ENCODE measurements at places on chromosomes 7 and 10.

DNA sequence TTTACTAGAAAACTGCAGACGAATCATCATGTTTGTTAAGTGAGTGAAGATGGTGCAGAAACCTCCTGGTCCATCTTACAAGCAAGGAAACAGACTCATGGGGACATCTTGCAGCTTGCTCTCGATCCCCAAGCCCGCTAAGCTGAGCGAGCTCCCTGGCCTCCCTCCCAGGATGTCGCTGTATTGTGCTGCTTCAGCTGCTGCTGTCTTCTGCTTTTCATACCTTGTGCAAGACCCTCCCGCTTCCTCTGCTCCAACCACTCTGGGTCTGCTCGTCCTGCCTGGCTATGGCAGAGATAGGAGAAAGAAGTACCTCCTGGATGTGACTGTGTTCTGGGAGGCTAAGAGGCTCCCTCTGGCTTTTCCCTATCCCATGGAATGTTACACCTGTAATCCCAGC, 285.2 kb upstream of the FZD8 start:
- no peak for DNase-seq

- no peak for DNase-seq
Measured at GRCh38 chr7:85974176-85974575, 669.5 kb upstream of the GRM3 start.

DNA sequence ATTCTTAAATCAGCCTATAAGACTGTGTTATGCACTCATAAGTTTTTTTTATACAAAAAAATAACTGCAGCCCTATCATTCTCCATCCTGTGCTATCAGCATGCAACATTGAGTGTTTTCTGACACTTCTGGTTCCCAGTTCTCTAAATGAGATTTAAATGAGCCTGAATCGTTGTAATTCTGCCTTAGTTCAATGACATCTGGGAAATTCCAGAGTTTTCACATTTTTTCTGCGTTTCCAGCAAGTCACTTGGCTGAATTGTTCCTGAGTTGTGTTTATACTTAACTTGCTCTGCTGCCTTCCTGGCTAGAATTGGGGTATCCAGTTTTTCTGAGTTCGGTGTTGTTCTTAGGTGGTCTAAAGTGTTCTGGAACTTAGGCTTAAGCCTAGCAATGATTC, 636.1 kb upstream of the FZD8 start:
- no peak for DNase-seq

GRCh38 chr7:10708447-10708846, 265.2 kb upstream of the PHF14 start:
- no peak for DNase-seq

GRCh38 chr10:7274293-7274692, 136.5 kb downstream of the SFMBT2 start:
- no peak for DNase-seq

GRCh38 chr10:11205030-11205772, 187.5 kb downstream of the CELF2 start:
- no peak for DNase-seq

DNA sequence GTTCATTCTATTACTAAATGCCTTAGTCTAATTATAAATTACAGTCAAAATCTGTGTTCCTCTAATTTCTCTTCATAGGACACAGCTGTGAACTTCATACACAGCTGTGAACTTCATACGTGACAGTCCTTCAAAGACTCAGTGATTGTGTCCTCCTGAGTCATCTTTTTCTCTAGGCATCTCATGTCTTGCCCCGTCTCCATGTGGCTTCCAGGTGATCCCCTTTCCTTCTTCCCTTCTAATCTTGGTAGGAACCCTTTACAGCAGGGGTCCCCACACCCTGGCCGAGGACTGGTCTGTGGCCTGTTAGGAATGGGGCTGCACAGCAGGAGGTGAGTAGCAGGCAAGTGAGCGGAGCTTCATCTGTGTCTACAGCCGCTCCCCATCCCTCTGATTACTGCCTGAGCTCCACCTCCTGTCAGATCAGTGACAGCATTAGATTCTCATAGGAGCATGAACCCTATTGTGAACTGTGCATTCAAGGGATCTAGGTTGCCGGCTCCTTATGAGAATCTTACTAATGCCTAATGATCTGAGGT, 14.0 kb upstream of the EIF5AL1 start:
- DNase-seq, result no peak

DNA sequence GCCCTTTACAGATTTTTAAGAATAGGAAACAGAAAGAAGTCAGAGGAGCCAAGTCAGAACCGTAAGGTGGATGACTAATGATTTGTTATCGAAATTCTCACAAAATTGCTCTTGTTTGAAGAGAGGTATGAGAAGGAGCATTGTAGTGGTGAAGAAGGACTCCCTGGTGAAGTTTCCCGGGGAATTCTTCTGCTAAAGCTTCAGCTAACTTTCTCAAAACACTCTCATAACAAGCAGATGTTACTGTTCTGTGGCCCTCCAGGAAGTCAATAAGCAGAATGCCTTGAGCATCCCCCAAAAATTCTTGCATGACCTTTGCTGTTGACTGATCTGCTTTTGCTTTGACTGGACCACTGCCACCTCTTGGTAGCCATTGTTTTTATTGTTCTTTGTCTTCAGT, 152.9 kb downstream of the HGF start:
- no peak for DNase-seq

DNA sequence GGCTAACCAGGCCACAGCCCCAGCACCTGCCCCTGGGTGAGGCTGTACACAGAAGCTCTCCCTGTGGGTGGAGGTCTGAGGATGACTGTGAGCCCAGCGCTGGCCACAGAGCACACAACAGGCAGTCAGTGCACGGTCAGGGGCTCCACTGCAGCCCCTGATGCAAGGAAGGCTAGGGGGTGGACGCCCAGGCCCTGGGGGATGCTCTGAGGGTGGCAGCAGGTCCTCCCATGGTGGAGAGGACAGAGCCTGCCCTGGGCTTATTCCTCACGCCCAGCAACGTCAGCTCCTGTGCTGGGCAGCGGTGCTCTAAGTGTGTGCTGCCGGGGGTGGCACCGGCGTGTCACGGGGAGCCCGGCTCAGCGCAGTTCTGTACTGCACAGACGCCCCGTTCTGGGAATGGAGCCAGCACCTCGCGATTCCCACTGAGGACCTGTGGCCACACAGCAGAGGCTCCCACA, 223.2 kb downstream of the MAD1L1 start:
- DNase-seq, result no peak

DNA sequence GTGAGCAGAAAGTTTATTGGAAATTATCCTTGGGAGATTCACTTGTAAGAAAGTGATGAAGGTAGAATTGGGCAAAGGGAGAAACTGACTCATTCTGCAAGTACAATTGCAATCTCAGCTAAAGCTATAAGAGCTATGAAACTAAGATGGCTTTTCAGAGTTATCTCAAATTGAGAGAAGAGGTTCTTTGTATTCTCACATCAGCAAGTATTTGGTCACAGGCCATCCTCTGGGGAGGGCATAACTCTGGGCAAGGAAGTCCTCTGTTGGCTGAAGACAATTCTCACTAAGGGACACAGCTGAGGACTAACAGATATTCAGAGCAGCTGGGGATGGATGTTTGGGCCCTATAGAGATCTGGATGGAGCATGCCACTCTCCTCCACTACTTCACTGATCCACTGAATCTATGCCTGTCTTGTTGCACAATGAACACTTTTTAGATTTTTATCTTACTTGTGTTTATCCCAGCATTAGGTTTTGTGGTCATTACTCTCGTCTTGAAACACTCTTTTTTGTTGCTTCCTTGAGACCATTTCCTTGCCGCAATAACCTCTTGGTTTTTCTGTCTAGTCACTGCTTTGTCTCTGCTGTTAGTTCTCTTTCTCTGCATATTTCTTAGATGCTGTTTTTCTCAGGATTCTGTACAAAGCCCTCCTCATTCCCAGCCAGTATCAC, 115.1 kb downstream of the GNAI1 start:
- no peak for DNase-seq

- DNase-seq, result no peak
Measured at GRCh38 chr10:69073736-69074364, 14.1 kb upstream of the SRGN start.

DNA sequence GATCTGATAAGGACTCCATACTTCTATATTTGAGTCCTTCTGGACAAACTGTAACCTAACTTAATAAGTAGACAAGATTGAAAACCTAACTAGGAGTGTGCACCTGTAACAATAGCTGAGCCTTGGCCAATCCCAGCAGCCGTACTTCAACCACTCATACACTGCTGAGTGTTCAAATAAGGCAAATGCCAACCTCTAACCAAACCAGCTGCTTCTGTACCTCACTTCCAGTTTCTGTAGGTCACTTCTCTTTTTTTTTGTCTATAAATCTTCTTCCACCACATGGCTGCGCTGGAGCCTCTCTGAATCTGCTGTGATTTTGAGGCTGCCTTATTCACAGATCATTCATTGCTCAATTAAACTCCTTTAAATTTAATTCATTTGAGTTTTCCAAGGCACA, 753.2 kb downstream of the DNAJB9 start:
- no peak for DNase-seq

DNA sequence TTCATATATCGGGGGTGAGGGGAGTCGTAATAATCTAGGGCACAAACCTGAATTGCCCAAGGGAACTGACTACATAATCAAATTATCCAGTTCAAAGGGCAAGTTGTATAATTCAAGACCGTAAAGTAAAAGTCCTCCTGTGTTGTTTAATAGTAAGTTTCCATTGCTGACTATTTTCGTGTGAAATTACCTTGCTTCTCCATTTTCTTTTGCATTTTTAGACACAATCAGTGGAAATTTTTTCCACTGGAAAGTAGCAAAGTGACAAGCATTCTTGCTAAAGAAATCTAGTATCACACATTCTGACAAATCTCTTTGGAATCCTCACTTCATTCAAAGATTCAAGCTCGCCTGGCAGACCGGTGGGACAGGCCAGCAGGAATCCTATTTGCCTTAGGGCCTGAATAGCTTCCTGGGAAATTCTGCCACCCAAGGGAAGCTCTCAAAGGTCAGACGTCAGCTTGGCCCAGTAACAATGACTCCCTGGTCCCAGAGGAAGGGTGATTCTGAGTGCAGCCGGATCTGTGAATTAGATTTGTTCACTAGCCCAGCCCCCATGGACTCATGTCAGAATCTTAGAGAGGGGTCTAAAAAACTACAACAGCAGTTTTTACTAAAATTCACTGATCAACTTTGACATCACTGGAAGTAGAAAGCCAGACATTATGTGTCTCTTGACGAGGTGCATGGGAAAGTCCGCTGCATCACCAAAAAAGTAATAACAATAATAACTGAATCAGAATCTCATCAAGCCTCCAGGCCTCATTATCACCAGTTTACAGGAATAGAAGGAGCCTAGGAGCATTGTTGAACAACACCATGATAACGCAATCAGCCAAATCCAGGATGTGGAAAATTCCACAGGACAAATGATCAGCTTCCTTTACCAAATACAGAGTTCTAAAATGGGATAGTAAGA, 161.0 kb downstream of the SKIDA1 start:
- no peak for DNase-seq

- no peak for DNase-seq
Measured at GRCh38 chr7:149245744-149246143, 6.3 kb downstream of the ZNF212 start.

DNA sequence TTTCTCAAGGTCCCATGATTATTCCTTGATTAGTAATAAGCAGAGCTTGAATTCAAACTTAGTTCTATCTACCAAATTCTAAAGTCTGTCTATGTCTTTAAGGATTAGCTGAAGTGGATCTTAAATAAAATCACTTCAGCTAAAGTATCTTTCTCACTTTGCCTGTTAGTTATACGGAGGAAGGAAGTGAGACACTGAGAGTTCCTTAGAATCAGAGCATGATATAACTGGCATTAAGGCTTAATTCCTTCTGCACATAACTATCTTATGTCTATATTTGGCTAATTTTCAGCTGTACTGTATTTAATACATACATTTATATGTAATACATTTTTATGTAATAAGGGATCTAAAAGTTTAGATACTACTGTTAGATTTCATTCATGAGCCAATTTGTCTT, 491.1 kb upstream of the GHITM start:
- DNase-seq, result no peak

GRCh38 chr7:101691822-101692384, 62.8 kb upstream of the MYL10 start:
- no peak for DNase-seq

- DNase-seq, result no peak
Measured at GRCh38 chr10:13806419-13806818, 219.7 kb downstream of the PRPF18 start.

DNA sequence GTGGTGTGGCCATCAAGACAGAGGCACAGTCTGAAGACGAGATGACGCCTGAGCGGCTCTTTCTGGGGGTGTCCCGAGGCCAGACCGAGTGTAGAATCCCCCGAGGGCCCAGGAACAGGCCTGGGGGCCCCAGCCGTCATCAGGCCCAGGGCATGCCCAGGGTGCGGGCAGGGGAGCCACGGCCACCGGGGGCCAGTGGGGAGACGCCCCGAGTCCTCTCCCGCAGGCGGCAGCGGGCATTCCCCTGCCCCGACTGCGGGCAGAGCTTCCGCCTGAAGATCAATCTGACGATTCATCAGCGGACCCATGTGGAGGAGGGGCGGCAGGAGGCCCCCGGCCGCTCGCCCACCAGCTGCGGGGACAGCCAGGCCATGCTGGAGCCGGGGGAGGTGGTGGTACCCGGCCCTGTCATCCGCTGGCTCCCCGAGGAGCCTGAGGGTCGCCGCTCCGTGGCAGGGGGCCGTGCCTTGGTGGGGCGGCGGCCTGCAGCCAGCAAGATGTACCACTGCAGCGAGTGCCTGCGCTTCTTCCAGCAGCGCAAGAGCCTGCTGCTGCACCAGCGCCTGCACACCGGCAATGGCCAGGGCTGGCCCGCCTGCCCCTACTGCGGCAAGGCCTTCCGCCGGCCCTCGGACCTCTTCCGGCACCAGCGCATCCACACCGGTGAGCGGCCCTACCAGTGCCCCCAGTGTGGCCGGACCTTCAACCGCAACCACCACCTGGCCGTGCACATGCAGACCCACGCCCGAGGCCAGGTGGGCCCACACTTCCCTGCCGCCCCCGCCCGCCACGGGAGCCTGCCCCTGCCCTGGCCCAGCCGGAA, 19.7 kb downstream of the ZNF783 start:
- no peak for DNase-seq

DNA sequence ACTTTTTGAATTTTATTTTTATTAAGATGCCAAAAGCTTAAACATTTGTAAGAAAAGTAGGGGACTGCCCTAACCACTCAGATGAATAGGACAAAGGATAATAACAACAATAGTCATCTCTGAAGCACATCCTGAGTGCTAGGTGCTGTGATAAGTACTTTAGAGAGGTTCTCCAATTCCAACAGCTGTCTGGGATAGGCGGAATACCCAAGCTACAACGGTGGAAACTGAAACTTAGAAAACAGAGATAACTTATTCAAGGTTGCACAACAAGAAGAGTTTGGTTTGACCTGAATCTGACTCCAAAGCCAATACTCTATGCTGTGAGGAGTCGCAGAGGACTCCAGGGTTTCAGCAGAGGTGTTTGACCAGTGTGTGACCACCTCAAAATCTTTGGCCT, 2.0 kb downstream of the RTKN2 start:
- DNase-seq, result no peak

All from effector CD4-positive, alpha-beta T cell (primary cell).